ENCODE measurements at places on chromosomes 11 and 22.

DNA sequence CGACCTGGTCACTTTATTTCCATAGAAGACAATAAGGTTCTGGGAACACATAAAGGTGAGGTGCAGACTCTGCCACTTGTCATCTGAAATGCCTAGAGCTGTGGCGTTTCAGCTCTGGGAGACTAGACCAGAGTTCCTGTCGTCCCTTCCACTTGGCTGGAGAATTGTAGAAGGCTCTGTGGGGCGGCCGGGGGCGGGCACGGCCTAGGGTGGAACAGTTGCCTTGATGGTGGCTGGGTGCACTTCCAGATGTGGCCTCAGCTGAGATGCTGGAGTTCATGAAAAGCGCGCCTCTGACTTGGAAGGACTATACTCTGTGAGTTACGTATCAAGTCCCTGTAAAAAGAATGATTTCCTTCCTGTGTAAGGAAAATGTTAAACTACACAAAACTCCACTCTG is 16.8 kb downstream of the TRMU start:
- DNase-seq: no peak

DNA sequence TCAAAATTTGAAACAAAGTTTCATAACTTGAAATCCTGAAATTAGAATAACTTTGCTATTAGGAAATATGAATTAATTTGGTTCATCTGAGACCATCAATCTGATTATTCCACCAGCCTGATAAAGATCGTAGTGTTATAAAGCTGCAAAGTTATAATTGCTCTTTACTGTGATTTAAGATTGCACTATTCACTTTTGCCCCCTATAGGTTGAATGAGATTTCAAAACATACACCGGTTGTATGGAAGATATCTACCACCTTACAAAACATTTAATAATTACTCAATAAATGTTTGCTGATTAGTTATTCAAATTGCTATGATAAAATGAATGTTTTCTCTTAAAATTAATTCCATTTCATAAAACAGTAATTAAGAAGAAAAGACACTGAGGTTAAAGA is 26.1 kb downstream of the APIP start:
- DNase-seq: no peak

GRCh38 chr11:134659882-134660281 is 247.8 kb upstream of the B3GAT1 start:
- DNase-seq: no peak

- DNase-seq: no peak
Observed at GRCh38 chr22:42720263-42721044, at the start of gene A4GALT. TSS of gene A4GALT (minus strand) at chr22:42720870. CDS start at chr22:42693951, 26,919 bp downstream.

DNA sequence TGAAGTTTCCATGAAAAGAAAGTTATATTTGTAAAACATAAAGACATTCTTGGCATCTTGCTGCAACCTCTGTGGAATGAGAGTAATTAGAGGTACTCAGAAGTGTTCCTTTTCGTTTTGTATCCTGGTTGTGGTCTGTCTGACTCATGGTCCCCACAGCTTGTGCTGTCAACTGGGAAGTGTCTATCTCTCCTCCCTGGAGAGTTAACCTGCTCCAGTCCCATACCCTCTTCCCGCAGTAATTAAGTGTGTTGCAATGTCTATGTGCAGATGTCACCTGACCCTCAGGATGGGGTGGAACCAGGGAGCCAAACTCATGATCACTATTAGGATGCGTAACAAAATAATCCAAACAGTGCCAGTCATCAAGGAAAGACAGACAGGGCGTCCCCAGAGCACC is 23.0 kb upstream of the ZDHHC13 start:
- DNase-seq: no peak

- no peak for DNase-seq
Observed at GRCh38 chr11:112655371-112655770, 305.8 kb upstream of the NCAM1 start.

DNA sequence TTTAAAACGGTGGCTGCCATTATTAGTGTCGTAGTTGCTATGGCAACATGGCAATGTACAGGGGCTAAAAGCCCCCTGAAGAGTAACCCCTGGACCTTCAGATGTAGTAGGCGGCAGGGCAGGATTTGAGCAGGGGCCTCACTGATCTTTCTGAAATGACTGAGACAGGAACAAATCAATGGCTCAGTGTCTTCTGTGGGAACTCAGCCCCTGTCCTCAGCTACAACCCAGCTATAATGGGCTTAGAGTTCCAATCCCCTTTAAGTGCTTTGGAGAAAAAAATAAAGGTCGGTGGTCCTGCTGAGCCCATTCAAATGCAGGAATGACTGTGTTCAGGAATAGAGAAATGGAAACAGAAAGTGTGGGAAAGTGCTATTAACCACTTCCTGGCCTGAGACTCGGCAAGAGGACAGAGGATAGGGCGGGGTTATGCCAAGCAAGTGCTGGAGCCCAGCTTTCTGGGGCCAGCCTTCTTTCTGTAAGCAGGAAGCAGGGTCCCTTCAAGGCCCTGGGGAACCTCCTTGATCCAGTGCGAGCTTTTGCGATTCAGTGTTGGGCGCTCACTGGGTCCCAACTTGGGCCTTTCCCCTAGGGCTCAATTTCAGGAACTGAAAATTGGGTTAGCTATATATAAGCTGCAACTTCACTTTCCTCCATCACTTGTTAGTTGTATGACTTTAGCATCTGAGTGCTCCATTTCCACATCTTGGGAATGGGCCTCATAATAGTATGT is 6.1 kb upstream of the CD82 start:
- DNase-seq: no peak

GRCh38 chr11:2581151-2581930 is 118.5 kb downstream of the KCNQ1OT1 start:
- DNase-seq: no peak

GRCh38 chr22:44956840-44957767 is 52.7 kb downstream of the PHF21B start:
- no peak for DNase-seq

DNA sequence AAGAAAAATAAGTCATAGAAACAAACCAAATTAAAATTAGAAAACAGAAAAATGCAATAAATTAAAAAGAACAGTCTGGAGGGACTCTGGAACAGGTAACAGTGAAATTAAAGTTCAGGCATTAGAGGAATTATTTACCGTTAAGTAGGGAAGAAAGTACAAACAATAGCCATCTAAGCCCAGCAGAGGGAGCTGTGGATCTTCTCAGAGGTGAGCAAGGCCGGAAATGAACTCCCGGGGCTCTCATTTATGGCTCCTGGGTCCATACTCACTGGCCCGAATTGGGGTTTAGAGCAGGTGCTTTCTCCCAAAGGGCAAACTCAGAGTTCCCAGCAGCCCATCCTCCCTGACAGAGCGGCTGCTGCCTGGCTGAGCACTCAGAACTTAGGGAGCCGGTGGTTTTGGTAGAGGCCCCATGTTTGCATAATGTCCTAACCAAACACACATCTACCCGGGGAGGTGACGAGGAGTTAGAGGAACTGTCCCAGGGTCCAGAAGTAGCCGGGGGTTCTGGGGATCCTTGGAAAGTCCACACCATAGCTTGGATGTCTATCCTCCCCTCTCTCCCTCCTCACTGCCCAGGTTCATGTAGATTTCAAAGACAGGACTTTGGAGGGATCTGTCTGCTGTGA is 87.8 kb upstream of the VPREB1 start:
- DNase-seq: peak; percentile 80

GRCh38 chr22:49449377-49449776 is 378.3 kb downstream of the BRD1 start:
- DNase-seq: no peak

DNA sequence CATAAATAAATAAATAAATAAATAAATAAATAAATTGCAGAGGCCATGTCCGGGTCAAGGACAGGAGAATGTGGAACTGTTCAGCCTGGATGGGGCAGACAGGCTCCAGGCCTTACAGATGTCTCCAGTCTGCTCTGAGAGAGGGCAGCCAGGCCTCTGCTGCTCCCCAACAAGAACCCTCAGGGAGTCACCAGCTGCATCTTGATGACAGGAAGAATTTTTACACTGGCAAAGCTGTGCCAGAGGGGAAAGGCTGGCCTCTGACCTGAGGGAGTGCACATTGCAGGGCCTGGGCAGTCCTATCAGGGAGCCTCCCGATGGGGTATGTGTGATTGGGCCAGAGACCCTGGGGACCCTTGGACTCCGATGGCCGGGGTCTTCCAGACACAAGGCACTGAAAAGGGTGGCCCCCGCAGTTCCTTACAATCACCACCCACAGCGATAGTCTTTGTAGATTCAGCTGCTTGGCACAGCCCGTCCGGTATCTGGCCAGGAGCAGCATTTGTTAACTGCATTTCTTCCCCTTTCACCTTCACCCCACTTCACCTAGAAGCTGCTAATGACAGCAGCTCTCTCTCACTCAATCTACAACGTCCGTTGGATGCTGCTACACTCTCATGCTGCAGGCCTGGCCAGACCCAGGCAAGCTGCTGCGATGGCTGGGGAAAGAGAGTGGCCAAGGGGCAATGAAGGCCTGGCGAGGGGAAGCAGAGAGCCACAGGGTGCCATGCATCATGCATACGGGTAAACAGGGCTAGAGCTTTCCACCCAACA is 8.1 kb downstream of the MOGAT2 start:
- no peak for DNase-seq

DNA sequence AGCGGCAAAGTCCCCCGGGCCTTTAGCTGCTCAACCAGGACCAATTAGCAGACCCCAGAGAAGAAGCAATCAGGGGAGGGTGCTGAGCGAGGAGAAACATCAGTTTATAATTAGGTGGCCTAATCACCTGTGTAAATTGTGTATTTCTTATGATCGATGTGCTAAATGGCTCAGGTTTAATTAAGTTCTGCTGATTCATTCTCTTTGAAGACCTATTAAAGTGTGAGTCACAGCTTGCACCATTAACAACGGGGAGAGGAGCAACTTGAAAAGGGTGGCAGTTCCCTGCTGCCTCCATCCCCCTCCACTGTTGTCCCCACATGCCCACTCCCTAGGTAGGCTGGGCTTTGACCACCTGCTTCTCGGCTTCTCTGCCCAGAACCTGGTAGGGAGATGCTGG is 10.7 kb downstream of the ISX start:
- no peak for DNase-seq

DNA sequence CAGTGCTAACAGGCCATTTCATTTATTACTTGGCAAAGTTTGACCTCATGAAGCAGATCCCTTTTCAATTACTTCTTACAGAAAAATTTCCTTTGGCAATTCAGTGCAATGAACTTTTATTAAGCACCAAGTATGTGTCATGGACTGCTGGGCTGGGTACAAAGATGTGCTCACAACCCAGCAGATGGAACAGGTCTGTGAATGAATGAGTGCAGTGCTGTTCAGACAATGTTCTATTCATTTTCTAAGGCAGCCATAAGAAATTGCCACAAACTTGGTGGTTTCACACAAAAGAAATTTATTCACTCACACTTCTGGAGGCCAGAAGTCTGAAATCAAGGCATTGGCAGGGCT is 428.5 kb downstream of the SOX6 start:
- DNase-seq: no peak

- no peak for DNase-seq
Observed at GRCh38 chr11:15430381-15430780, 315.7 kb downstream of the INSC start.

- DNase-seq: no peak
Observed at GRCh38 chr11:58580311-58580710, 1.4 kb downstream of the ZFP91 start.

GRCh38 chr11:1352696-1353382 is 36.9 kb upstream of the BRSK2 start:
- DNase-seq: no peak

DNA sequence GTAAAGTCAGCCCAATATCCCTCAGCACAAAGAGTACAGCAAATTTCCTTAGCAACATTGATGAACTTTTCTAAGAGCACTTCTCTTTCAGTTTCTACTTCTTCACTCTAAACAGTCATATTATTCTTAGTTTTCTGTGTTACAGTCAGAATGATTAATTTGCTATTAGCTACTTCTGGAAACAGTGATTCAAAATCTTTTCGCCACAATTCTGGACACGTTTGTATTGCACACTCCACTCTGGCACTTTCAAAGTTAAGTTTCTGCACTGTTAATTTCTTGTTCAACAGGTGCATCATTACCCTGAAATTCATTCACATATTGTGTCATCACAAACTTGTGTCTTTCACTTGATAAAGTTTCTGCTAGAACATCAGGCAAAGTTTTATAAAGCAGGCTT is 22.5 kb downstream of the ABTB2 start:
- DNase-seq: no peak

DNA sequence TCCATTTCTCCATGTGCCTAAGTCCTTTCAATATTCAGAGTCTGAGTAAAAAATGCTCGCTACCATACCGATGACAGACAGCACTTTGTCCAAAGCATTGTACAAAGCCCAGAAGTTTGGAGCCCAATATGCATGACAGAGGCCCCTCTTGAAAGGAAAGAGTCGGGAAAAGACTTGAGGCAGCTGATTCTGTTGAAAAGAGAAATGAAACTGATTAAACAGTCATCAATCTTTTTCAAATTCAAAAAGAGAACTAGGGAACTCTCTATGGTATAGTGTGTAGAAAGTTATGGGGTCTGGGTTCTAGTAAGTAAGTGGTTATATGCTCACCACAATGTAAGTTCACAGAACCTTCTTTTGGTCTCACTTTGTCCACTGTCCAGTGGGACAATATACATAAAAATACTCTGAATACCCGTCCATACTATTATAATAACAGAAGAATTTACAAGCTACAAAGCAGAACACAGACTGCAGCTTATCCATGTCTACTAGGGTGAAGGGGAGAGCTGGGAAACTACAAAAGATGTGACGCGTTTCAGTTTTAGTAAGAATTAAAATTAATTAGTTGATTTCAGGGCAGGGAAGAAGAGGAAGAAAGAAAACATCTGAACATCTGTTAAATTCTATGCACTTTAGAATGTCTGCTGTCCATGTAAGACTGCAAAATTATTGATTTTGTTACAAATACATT is 26.7 kb downstream of the ALG8 start:
- DNase-seq: no peak

DNA sequence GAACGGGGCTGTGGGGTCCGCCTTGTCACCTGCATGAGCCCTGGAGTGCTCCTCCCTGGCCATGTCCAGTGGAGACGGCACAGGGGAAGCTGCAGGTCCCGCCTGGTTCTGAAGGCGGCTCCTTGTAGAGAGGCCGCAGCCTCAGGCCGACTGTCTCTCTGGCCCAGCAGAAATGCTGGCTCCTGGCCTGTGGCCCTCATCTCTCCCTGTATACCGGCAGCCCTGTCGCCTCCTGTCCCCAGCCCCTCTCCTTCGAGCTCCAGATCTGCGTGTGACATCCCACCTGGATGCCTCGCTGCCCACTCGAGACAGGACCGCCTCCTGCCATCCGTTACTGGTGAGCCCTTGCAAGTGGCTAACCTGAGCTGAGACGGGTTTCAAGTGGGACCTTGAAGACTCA is 73.6 kb downstream of the PHF21B start:
- no peak for DNase-seq

DNA sequence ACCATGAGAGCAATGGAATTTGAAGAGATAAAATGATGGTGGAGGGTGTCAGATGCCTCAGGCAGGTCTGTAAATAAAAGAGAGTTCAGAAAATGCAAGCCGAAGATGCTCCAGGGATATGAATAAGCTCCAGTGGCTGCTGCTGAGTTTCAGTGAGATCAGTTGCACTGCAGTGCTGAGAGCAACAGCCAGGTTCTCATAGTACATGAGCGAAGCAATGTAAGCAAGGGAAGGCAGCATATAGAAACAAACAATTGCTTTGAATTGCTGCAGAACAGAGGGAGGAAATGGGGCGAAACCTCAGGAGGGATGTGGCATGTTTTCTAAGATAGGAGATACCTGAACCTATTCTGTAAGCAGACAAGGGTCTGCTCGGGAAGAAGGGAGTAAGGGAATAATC is 369.5 kb downstream of the AASDHPPT start:
- DNase-seq: no peak

GRCh38 chr11:27347359-27348339 is 15.4 kb downstream of the CCDC34 start:
- no peak for DNase-seq

All from NCI-H524 (cell line).